ENCODE measurements at places on chromosomes 16 and 17.

DNA sequence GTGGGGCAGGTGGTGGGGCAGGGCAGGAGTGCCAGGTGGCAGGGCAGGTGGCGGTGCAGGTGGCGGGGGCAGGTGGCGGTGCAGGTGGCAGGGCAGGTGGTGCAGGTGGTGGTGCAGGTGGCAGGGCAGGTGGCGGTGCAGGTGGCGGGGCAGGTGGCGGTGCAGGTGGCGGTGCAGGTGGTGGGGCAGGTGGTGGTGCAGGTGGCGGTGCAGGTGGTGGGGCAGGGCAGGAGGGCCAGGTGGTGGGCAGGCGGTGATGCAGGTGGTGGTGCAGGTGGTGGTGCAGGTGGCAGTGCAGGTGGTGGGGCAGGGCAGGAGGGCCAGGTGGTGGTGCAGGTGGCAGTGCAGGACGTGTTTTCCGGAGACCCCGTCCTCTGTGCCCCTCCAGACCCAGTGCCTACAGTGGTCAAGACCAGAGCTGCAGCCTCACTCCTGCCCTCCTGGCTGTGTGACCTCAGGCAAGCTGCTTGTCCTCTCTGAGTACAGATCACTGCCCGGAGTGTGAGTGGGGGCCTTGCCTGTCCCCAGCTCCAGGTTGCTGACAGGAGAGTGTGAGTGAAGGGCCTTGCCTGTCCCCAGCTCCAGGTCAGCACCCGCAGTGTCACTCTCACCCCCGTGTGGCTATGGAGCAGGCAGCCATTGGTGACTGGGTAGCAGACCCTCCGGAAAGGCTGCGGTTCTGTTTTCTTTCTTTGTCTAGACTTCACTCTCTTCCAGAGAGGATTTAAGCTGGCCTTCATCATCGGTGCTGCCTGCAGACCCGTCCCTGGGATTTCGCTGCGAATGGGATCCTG lies 16.1 kb upstream of the NPTX1 start:
- no peak for DNase-seq

- no peak for DNase-seq
Observed at GRCh38 chr17:4811471-4811870, 4.5 kb downstream of the PLD2 start.

DNA sequence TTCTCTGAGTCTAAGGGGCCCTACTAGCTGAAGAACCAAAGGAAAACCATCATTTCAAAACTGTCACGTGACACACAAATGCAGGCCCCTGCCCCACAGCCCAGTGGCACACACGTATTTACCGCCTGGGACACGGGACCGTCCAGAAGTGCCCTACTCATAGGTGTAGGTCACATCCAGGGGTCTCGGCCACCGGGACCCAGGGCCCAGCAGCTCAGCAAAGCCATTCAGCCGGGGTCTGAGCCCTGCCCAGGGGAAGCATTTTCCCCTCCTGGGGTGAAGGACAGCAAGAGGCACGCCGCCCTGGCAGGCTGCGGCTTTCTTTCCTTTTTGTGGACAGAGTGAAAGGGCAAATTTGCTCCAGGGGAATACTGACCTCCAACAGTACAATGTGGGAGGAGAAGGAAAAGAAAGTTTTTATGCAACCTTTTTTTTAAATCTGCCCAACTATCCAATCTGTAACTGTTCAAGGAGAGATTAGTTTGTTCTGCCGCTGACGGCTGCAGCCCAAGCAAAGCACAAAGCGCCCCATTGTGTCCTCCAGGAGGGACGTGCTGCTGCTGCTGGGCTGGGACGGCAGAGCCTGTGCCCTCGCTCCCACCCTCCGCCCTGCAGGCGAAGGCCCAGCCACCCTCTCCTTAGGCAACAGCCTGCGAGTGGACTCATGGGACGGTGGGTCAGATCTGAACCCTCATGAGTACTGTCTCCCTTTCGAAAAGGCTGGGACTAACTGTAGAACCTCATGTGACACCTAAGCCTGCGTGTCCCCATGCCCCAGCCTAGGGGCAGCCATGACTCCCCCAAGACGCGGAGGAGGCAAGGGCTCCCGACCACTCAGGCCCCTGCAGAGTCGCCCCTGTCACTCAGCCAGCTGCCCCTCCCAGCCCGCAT lies 21.3 kb downstream of the SLC7A5 start:
- DNase-seq: no peak

DNA sequence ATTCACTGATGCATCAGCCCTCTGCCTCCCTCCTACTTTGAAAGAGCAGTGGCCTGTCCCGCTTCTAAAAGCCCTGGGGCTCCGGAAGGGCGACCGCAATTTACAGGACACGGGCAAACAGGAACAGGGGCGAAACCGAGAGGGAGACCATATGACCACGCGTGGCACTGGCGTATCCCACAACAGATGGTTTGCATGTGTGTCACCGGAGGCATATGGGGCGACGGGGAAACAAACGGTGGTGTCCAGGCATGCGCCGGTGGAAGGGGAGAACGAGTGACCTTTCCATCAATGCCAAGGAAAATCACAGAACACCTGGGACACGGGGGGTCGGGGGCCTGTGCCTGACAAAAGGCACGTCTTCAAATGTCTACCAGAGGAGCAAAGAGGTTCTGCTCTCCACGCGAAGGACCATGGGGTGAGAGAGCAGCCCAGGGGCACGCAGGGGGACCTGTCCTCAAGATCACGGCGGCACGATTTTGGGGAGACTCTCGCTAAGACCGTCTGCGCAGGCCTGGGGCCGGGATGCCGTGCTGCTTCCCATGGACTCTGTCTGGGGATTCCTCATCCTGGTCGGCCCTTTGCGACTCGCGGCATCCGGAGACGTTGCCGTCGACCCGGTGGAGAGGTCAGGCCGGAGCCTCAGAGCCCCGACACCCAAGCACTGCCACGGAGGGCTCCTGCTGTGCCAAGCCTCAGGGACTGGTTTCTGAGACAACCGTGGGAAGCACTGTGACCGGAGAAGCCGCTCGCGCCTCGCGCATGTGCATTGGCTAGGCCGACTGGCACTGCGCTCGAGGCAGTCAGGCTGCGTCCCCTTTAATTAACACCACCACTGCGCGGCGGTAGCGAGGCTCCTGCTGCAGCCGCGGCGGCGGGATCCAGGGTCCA lies 12.8 kb upstream of the KCNJ18 start:
- no peak for DNase-seq

DNA sequence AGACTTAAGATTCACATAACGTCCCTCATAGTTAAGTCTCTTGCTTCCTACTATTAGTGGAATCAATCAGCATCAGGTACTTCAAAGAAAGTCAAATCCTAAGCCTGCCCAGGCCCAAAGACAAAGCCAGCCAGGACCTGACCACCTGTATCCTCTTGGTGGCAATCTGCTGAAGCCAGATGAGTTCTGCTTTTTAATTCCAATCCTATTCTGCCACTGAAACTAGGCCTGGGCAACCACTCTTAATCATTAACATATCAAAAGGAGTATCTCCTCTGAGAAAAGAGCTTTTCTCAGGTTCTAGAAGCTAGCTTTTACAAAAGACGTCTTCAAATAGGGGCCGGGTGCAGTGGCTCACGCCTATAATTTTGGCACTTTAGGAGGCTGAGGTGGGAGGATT lies 15.1 kb upstream of the GLG1 start:
- DNase-seq: no peak

- no peak for DNase-seq
Observed at GRCh38 chr16:1822801-1823200, 3.8 kb downstream of the HAGH start.

- no peak for DNase-seq
Observed at GRCh38 chr17:3982113-3982512, 17.9 kb upstream of the ATP2A3 start.

GRCh38 chr17:58040386-58040785 lies 33.3 kb upstream of the SRSF1 start:
- no peak for DNase-seq

DNA sequence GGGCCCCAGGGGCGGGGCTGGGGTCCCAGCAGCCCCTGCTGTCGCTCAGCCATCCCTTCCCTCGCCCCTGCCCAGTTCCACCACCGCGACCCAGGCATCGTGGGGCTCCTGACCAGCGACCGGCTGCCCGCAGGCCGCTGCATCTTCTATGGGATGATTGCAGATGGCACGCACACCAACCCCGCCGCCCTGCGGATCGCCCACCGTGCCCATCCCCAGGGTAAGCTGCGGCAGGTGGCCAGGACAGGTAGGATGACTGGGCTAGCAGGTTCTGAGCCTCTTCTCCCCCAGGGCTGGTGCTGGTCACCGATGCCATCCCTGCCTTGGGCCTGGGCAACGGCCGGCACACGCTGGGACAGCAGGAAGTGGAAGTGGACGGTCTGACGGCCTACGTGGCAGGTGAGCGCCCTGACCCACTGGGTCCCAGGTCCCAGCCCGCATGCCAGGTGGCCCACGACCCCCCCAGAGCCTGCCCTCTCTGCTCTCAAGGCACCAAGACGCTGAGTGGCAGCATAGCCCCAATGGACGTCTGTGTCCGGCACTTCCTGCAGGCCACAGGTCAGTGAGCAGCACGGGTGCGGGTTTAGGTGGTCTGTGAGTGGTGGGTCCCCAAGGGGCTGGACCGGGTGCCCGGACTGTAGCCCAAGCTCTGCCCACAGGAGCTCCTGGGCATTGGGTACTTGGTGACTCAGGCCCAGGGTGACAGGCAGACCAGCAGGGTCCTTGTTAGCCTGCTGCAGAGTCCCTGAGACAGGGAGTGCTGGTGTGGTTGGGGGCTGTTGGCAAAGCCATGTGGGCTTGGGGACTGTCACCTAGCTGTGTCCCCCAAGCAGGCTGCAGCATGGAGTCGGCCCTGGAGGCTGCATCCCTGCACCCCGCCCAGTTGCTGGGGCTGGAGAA lies 2.8 kb downstream of the CEMP1 start:
- DNase-seq: no peak

- no peak for DNase-seq
Observed at GRCh38 chr17:57493171-57493570, 236.8 kb downstream of the MSI2 start.

DNA sequence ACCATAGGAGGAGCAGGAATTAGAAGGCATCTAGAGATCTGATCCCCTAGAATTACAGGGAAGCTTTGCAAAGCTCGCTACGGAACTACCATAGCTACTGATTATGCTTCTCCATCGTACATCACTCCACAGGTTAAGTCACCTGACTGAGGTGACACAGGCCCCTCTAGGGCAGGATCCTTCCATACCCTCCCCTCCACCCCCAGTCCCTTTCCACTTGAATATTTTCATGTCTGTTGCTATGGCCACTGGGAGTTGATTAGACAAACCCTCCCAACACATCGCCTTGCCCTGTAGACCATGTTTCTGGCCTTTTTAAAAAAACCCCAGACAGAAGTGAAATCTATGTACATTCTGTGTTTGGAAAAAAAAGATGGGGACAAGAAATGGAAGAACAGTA lies 287.1 kb downstream of the SOX9 start:
- DNase-seq: no peak

- DNase-seq: no peak
Observed at GRCh38 chr16:87163637-87164036, 153.6 kb downstream of the C16orf95 start.

GRCh38 chr17:43475494-43476089 lies 8.2 kb upstream of the DHX8 start:
- DNase-seq: no peak

Data from stimulated activated CD4-positive, alpha-beta T cell treated with anti-CD3 and anti-CD28 coated beads, Interleukin-2, amount 100 ng/mL, for 24 hours (primary cell).